Activated T-helper 9 cell treated with anti-CD3 and anti-CD28 coated beads, Interleukin-2, amount 50 U/mL, for 16 hours (primary cell): ENCODE measurements at places on chromosomes 7 and 10.

GRCh38 chr7:100673942-100674410 is 436 bp downstream of the GNB2 start:
- DNase-seq, result no peak

DNA sequence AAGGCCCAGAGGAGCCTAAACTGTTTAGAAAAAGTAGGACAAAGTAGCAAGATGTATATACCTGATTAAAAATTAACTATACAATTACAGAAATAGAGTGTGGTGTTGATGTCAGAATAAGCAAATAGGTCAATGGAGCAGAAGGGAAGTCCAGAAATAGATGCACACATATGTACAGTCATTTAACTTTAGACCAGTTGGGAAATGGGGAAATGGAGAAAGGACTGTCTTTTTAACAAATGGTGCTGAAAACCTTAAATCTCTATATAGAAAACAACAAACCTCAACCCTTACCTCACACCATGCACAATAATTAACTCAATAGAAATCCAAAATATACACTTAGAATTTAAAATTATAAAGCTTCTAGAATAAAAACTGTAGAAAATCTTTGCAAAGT is 72.2 kb downstream of the CH25H start:
- no peak for DNase-seq

DNA sequence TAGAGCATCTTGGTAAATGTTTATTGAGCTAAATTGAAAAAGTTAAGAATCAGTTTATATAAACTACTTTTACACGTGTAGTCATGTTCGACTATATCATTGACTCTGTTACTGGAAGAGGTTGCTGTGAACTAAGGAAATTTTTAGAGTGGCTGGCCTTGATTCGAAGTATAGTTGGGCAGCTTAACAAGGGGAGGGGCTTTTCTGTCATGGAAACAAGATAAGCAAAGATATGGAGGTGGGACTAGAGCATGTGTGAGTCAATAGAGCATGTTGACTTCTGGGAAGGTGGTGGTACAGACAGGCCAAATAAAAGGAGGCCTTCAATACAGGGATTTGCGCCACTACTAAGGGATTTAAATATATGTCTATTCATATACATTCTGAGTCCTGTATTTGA is 7.6 kb downstream of the ATP5F1C start:
- DNase-seq, result no peak

- no peak for DNase-seq
Measured at GRCh38 chr7:3893151-3893788, 592.2 kb downstream of the SDK1 start.

GRCh38 chr10:122373721-122374120 is 787 bp upstream of the PLEKHA1 start:
- no peak for DNase-seq

GRCh38 chr10:14616955-14617730 is 157.6 kb downstream of the FAM107B start:
- no peak for DNase-seq

DNA sequence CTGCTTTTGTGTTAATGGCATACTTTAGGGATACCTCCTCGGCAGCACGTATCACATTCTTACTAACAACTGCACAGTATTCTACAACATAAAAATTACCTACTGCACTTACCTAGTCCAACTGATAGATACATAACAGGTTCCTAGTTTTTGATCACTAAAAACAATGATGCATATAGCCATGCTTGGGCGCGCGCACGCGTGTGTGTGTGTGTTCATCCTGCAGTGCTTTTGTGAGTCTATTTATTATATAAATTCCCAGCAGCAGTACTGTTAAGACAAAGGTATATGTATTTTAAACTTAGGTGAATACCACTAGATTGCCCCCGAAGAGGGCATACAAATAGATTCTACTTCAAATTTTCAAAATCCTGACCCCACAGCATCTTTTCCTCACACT is 181.4 kb downstream of the ELMO1 start:
- DNase-seq, result no peak

DNA sequence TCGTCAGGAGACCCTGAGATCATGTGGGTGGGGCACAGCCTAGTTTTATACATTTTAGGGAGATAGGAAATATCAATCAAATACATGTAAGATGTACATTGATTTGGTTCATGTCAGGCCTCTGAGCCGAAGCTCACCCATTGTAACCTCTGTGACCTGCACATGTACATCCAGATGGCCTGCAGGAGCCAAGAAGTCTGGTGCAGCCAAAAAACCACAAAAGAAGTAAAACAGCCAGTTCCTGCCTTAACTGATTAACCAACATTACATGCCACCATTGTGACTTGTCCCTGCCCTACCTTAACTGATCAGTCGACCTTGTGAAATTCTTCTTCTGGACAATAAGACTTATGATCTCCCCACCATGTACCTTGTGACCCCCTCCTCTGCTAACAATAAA is 16.0 kb upstream of the LRRC61 start:
- DNase-seq, result no peak

DNA sequence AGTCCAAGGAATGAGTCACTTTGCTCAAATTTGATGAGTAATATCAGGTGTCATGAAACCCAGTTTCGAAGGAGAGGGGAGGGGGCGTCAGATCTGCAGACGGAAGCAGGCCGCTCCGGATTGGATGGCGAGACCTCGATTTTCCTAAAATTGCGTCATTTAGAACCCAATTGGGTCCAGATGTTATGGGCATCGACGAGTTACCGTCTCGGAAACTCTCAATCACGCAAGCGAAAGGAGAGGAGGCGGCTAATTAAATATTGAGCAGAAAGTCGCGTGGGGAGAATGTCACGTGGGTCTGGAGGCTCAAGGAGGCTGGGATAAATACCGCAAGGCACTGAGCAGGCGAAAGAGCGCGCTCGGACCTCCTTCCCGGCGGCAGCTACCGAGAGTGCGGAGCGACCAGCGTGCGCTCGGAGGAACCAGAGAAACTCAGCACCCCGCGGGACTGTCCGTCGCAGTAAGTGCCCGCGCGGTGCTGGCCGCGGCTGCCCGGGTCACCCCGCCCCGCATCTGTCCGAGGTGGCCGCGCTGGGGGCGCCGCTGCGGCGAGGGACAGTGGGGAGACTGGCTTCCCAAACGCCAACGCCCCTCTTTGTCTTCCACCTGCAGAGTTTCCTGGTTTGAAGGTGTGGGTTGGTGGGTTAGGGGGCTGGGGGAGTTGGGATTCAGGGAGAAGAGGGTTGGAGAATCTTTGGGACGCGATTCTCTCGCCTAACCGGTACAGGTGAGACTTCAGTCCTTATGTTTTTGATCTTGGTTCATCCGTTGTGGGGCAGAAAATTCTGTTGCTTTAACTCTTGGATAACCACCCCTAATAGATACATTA is at the start of gene TAC1:
Gene TAC1, plus strand, starts transcription at position 351 of the 829 bp plus-strand sequence. CDS start 527 bp downstream, outside the sequence.
- DNase-seq, result no peak

DNA sequence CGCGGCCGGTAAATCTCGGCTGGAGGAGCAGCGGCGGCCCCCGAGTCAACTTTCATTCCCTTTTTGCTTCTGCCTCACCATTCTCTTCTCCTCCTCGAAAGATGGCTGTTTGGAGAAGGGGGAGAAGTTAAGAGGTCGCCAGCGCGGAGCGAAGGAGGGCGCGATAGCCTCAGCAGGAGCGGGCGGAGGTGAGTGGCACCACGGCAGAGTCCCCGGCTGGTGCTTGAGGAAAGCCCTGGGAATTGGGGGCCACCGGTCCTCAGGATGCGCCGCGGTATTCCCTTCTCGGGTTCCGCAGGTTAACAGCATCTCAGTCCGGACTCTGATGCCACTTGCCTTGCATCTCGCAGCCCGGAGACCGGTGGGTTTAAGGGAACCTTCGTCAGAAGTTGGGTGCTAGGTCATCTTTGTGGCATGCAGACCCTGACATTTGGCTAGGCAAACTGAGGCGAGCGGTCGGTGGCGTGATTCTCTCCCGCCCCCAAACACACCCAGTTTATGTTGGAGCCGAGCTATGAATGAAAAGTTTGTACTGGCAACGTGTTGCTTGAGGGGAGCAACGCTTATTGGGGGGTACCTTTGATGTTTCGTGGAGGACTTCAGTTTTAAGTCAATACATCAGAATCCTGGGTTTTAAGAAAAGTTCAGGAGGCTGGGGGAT is 59.5 kb upstream of the PRPS1L1 start:
- DNase-seq, result no peak

- DNase-seq, result no peak
Measured at GRCh38 chr7:22151901-22152300, 205.1 kb downstream of the RAPGEF5 start.

GRCh38 chr10:48872234-48872633 is 67.4 kb downstream of the LRRC18 start:
- DNase-seq, result no peak

DNA sequence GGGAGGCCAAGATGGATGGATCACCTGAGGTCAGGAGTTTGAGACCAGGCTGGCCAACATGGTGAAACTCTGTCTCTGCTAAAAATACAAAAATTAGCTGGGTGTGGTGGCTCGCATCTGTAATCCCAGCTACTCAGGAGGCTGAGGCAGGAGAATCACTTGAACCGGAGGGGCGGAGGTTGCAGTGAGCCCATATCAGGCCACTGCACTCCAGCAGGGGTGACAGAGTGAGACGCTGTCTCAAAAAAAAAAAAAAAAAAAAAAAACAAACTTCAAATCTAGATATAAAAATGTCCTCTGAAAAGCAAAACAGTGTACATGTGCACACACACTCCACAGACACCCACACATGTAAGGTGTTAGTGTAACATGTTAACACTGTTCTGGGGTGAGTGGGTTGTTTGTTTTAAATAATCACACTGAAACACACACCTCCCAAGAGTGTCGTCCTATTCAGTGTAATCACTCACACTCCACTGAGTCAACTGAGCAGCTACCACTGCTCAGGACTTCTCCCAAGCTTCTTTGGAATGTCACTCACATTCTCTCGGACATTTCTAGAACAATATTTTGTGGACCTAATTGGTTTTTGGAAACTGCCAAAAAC is 12.8 kb upstream of the RGS10 start:
- no peak for DNase-seq

DNA sequence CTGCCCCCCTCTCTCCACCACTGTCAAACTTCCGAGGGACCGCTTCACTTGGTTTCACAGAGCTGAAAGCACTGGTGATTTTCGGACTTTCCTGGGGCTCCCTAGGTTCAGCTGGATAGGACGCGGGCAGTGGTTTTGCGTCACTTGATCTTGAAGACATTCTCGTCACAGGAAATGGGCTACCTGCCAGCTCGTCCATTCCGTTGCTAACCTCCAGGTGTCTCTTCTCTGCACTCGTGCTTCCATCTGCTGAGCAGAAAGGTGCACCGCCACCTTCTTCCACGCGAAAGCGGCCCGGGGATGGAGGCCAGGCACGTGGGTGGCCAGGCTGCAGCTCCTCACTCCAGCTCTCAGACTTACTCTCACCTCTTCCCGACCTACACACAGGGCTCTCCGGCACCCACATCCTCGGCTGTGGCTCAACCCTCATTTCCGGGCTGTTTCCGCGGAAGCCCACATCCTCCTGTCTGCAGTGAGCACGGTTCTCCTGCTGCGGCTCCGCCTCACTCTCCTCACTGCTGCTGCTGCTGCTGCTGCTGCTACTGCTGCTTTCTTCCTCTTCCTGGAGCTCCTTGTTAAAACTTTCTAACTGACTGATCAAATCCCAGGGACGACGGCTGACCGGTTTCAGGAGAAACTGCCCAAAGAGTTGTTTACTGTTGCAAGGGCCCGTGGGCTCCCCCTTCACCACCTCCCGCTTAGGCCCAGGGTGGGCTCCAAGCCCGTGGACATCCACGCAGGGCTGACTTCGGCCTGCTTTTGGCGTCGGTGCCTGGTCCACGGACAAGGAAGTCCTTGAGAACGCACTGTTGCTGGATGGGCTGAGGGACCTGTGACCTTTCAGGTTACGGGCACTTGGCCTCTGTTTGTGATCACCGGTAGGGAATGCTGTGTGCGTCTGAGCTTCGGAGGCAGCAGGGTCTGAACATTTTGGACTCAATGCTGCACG is 32.1 kb downstream of the JCAD start:
- DNase-seq, result peak; percentile 68

- no peak for DNase-seq
Measured at GRCh38 chr10:78609976-78610375, 458.8 kb upstream of the ZMIZ1 start.

DNA sequence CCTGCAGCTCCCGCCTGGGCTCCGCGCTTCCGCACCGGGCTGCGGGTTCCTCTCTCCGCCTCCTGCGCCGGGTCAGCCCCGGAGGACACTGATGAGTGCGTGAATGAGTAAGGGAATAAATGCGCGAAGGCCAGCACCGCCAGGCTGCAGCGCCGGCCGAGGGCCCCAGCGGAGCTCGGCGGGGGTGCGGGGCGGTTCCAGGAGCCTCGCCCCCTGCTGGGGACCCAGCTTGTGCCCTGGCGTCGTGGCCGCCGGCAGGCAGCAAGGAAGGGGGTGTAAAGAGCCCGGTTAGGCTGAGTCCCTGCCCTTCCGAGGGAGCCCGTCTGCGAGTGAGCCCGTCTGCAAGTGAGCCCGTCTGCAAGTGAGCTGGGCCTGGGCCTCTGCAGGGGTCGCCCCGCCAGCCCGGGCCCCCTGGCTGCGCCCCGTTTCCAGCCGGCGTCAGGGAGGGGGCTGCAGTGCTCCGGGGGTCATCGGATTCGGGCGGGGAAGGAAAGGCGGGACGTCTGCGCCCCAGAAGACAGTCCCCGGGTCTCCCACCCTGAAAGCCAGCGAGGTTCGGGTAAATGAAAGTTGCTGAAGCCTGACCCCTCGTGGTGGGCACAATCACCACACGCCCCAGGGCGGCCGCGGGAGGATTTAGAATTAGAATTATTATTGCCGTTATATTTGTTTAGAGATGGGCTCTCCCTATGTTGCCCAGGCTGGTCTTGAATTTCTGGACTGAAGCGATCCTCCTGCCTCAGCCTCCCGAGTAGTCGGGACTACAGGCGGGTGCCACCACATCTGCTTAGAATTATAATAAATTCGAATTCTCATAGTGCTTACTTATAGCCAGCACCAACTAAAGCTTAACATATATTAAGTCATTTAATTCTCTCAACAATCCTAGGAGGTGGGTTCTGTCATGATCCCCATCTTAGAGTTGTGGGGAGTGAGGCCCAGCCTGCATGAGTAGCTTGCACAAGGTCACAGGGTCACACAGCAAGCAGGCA is 8.6 kb upstream of the CRYGN start:
- DNase-seq, result peak; percentile 63
